Fibroblast of lung (primary cell): ENCODE measurements at places on chromosomes 7 and 10. TPM values are rescaled to one million over a fixed set of nuclear protein-coding genes. Genes with fewer than 3 reads are reported as not detected.

The CUTC gene
- polyA plus RNA-seq = 16.7 and 19.4 TPM in 2 replicates

The VSTM4 gene
- polyA plus RNA-seq = 4.5 and 27.9 TPM in 2 replicates

- peak; percentile 66 for DNase-seq
Measured at GRCh38 chr7:39609113-39609934, 14.0 kb upstream of the RALA start.

DNA sequence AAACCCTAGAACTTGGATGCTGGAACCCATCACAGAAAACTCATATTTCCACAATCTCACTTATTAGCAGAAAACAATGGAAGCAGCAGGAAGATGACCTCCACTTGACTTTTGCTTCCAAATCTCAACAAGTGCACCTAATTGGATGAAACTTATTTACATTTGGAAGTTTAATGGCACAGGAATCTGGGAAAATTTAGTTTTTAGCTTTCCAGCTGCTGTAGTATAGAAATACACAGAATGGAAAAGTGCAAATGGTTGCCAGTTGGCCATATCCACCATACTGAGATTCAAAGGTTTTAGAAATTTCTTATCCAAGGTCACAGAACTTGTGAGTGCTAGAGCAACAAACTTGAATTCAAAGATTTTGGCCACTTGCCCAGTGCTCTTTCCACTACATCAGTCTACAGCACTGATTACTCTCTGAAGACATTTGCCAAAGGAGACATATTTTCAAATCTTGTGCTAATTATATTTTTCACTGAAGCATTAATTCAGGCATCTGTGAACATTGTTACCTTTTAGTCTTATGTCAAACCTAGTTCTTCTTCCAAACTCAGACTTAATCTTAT lies 9.3 kb upstream of the AHR start:
- peak; percentile 65 for DNase-seq

The RTKN2 gene
- 1.1 and 2.9 TPM in 2 replicates for polyA plus RNA-seq

The DIP2C gene
- polyA plus RNA-seq = 9.3 and 10.7 TPM in 2 replicates

DNA sequence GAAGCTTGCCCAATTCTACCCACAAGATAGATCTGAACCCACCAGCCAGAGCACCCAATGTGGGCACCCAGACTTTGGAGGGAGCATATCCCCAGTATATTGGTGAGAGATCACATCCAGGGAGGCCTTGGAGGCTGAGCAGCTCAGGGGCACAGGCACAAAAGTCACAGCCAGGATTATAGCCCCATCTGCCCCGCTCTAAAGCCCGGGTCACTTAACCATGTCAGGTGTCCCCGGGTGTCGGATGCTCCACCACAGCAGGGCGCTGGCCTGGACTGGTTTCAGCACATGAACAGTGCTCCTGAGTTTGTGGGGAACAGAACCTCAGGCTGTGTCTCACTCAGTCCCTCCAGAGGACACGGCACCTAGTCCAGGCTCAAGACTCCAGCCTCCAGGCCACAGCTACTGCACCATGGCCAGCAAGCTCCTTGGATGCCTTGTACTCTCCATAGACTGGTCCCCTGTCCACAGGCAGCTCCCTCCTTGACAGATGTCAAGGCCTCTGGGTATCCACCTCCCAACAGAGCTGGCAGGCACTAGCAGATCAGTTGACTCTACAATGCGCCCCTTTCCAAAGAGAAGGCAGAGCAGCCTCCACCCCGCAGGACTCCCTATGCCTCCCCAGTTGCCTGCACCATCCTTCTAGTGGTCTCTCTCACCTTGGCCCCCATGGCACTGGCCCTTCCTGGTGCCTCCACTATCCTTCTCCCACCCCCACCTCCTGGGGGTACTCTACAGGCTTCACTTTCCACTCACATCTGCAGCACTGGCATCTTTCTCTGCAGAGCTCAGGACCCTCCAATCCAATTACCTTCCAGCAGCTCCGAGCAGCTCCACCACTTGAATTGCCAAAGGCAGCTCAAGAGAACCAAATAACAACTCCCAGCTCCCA lies 306.0 kb downstream of the GRID1 start:
- no peak for DNase-seq

The TRA2A gene
- 57.9 and 85.7 TPM in 2 replicates for polyA plus RNA-seq

- DNase-seq = no peak
Measured at GRCh38 chr7:151384776-151385625, 24.8 kb downstream of the WDR86 start.

DNA sequence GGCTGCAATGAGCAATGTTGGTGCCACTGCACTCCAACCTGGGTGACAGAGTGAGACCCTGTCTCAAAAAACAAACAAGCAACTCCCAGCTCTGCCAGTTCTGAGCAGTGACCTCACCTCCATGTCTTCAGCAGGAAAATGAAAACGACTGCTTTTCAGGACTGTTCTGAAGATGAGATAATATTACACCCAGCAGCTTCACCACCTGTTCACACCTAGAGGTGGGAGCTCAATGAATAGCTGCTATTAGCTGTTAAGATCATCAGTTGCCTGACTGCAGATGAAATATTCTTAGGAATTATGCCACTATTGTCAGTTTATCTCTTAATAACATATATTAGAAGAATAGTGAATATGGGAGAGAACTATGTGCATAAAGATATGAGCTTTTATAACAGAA lies 48.4 kb upstream of the CYTH3 start:
- no peak for DNase-seq

DNA sequence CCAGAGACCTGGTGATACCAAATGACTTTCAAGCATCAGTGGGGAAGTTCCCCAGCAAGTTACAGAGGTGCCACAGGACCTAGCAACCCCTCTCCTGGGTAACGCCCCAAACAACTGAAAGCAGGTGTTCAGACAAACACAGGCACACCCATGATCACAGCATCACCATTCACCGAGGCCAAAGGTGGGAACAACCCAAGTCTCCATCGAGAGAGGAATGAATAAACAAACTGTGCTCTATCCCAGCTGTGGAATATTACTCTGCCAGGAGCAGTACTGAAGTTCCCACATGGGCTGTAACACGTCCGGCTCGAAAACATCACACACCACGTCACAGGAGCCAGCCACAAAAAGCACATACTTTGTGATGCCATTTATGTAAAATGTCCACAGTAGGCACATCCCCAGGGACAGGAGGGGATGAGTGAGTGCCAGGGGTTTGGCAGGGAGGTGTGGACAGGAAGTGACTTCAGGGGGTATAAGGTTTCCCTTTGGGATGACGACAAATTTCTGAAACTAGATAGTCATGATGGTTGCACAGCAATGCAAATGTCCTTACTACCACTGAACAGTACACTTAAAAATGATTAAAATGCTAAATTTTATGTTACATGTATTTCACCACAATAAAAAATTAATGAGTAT lies 222.8 kb downstream of the TNS3 start:
- no peak for DNase-seq

DNA sequence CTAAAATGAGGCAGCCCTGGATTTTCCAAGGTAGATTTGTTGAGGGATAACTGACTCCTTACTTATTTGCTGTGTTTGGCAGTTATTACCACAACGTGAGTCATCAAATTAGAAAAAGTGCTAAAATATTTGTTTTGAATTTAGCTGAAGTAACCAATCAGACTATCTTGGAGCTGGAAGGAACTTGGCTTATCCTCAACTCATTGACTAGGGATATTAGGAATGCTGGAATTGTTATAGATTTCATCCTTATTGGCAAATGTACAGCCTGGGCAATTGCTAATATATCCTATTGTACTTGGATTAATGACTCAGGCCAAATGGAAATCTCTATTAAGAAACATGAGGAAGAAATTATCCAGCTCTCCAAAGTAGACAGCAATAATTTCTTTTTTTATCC lies 1189.0 kb upstream of the LRRN3 start:
- DNase-seq = peak; percentile 14

DNA sequence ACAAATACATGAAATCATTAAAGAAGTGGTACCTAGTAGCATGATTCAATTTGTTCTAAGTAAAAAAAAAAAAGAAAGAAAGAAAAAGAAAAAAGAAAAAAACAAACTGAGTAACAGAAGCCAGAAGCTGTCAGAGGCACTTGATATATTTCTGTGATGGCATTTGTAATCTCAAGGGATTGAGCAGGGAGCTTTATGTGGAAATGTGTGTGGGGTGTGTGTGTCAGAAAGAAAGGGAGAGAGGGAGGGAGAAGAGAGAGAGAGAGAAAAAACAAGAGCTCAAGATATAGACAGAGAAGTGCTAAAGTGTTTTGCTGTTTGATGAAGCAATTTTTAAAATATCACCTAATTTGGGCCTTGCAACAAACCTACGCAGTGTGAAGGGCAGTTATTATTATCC lies 357.6 kb upstream of the PCDH15 start:
- DNase-seq = no peak

GRCh38 chr10:15420858-15421257 lies 49.8 kb upstream of the FAM171A1 start:
- no peak for DNase-seq

DNA sequence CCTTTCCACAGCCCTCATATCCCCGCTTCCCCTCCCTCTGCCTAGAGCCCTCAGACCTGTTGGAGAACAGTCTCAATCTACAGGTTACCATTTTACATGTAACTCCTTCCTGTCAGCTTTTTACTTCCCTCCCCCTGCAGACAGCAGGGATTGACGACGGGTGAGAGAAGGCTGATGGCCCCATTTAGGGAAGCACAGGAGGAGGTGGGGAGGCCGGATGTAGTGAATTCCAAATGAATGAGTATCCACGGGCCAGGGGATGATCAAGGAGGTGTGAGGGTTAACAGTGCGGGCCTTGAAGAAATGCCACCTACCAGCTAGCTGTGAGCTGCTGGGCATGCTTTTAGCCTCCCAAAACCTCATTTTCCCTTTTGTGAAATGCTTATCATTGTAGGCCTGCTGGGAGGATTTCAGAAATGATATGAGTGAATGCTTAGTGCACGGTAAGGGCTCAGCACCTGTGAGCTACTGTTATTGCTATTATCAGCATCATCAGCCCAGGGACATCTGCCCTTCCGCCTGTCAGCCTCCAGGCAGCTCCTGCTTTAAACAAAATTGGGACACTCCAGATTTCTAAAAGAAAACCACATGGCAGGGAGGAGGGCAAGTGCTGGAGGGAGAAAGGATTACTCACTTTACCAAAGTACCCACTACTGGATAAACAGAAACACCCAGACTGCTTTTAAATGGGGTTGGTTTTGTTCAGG lies 6.5 kb upstream of the NANOS1 start:
- peak; percentile 72 for DNase-seq

GRCh38 chr10:86373828-86374227 lies 7.2 kb upstream of the GRID1 start:
- no peak for DNase-seq

GRCh38 chr10:87895430-87895829 lies 32.0 kb downstream of the PTEN start:
- DNase-seq = no peak

The MYH16 gene
- not detected in 2 replicates for polyA plus RNA-seq

DNA sequence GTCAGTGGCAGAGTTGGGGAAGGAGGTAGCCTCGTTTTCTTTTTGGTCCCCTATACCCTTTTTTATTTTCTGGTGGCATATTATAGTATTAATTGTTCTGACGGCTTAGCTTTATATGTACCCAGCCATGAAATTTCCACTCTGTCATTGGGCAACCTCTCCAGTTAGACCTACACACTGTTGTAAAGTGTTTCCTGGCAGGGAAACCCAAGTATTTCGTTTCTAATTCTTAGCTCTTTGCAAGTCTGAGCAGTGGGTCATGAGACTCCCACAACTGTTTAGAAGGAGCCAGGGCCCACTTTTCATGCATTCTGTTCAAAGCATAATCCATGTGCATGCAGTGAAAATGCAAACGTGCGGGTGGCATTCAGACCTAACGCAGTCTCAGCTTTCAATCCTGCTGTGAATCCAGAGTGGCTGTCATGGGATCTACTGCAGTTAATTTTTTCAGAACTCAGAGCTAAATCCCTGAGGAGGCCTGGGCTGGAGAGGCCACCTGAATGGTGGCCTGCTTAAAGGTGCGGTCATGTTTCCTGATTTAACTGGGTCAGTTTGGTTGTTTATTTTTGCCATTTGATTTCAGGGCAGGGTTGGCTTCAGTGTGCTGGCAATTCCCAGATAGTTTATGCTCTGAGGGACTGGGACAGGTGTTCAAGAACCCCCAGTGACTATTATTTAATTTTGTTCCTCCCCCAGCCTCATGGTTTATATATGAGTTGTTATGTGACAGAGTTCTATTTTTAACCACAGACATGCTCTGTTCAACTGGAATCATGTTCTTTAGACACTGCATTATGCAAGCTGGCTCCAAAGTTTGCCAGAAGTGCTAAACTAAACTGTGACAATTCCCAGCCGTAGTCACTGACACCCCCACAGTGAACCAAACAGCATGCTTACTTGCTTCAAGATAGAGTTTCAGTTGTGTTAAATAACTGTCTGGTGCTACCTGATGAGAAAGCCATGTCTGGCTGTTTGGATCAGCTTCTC lies 27.4 kb upstream of the SYPL1 start:
- DNase-seq = peak; percentile 49

The IRF5 gene
- 0.06 TPM in 1 of 2 replicates, not detected in the other for polyA plus RNA-seq

- no peak for DNase-seq
Measured at GRCh38 chr7:35805876-35806275, 5.0 kb downstream of the SEPTIN7 start.

DNA sequence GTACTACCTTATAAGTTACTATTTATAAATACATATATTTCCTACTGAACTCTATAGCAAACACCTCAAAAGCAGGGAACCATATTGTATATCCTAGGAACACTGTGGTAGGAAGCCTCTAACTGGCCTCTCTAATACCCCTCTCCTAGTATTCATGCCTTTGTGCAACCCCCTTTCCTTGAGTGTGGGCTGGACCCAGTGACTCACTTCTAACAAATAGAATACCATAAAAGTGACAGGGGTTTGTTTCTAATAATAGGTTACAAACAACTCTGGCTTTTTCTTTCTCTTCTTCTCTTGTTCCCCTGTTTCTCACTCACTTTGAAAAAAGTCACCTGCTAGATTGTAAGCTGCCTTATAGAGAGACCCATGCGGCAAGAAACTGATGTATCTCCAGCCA lies 51.6 kb upstream of the MACC1 start:
- peak; percentile 73 for DNase-seq

The MMD2 gene
- not detected in 2 replicates for polyA plus RNA-seq

The MRLN gene
- not detected in 2 replicates for polyA plus RNA-seq

The MYL10 gene
- not detected in 2 replicates for polyA plus RNA-seq

GRCh38 chr7:55335151-55335550 lies 30.0 kb upstream of the LANCL2 start:
- no peak for DNase-seq

The TDRD1 gene
- polyA plus RNA-seq = 0.03 and 0.22 TPM in 2 replicates

GRCh38 chr10:4013651-4014121 lies 228.7 kb upstream of the KLF6 start:
- peak; percentile 22 for DNase-seq

DNA sequence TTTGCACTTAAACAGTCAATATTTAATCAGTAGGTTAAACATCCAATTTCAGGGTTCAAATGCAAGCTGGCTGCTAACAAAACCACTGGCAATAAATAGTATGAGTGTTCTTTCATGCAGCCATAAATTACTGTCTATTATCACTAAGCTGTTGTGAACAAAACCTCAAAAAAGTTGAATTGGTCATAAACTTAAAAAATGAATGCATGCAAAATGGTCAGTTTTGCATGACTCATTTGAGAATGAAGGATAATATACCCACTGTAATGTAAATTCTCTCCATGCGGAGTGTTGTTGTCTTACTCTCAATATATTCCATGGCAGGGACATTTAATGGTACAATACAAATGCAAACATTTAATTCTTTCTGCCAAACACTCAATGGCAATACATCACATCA lies 226.4 kb downstream of the MAGI2 start:
- DNase-seq = peak; percentile 61

- DNase-seq = peak; percentile 80
Measured at GRCh38 chr7:108503112-108504026, 22.6 kb downstream of the PNPLA8 start.

The KLF14 gene
- 0.05 and 0.27 TPM in 2 replicates for polyA plus RNA-seq

GRCh38 chr10:89901895-89902294 lies 200.5 kb downstream of the KIF20B start:
- no peak for DNase-seq

GRCh38 chr7:147472556-147472955 lies 1118.0 kb upstream of the C7orf33 start:
- no peak for DNase-seq
